ENCODE measurements at places on chromosomes 1 and 21. TPM values are rescaled to one million over a fixed set of nuclear protein-coding genes. Genes with fewer than 3 reads are reported as not detected.
A peak's percentile ranks its signal among the peaks of the same experiment; 100 is the strongest.

The PLEKHA6 gene
- total RNA-seq, result 12.2 TPM

The DNASE2B gene
- total RNA-seq, result not detected

DNA sequence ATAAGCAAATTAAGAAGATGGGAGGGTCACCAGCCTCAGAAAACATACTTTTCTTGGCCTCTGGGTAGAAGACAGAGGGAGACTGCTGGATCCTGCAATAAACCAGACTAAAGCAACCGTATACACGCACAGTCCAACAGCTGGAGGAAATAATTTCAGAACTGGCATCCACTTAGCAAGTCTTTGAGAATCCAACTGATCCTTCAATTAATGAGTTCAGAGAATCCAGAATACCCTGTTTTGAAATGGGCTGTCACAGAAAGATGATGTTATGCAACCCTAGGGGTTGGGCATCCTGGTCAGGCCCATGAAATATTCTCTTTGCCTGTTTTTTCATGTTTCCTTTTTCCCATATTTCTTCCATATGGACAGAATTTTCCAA lies 134.0 kb upstream of the MAGI3 start:
- no peak overlapping the region for H3K4me3 ChIP-seq
- H3K27me3 ChIP-seq, result peaks cover 41% of the 10 kb centered on the region
- no peak for DNase-seq

The BMP8A gene
- total RNA-seq, result 0.75 TPM

- H3K27me3 ChIP-seq, result peaks cover 19% of the 10 kb centered on the region
- H3K27ac ChIP-seq, result no peak overlapping the region
- H3K4me3 ChIP-seq, result peak overlapping the region; percentile 12
- H3K4me1 ChIP-seq, result no peaks in the 10 kb centered on the region
Observed at GRCh38 chr1:55284856-55285255, 69.7 kb upstream of the USP24 start.

The RAB7B gene
- total RNA-seq, result 0.09 TPM

GRCh38 chr1:1901641-1902294 lies 10.9 kb upstream of the GNB1 start:
- no peaks in the 10 kb centered on the region for H3K27me3 ChIP-seq
- peak; percentile 48 for DNase-seq
- H3K36me3 ChIP-seq, result no peaks in the 10 kb centered on the region
- H3K4me1 ChIP-seq, result no peaks in the 10 kb centered on the region
- H3K4me3 ChIP-seq, result no peak overlapping the region

GRCh38 chr1:237249120-237249519 lies 207.1 kb downstream of the RYR2 start:
- H3K36me3 ChIP-seq, result no peaks in the 10 kb centered on the region
- no peaks in the 10 kb centered on the region for H3K4me1 ChIP-seq
- H3K27me3 ChIP-seq, result no peaks in the 10 kb centered on the region
- H3K4me3 ChIP-seq, result no peak overlapping the region
- H3K27ac ChIP-seq, result no peak overlapping the region

- H3K4me1 ChIP-seq, result peaks cover 17% of the 10 kb centered on the region
- no peaks in the 10 kb centered on the region for H3K27me3 ChIP-seq
- no peak for DNase-seq
- no peak overlapping the region for H3K4me3 ChIP-seq
- no peak overlapping the region for H3K27ac ChIP-seq
- no peaks in the 10 kb centered on the region for H3K36me3 ChIP-seq
Observed at GRCh38 chr1:165824269-165824643, 3.2 kb upstream of the UCK2 start.

DNA sequence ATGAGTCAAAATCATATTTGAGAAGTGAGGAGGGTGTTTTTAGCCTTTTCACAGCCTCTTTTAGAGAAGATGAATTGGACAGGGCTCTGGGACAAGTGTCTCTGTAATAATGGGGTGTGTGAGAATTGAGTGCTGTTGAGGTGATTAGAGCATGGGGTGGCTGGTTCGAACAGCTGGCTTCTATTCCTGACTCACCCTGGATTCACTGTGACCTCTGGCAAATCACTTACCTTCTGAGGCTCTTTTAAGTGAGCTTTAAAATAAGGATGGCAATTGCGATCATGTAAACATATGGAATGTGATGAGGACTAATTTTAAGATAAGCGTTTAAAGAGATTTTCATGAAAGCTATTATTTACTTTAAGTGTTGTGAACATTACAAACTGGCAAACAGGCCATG lies 243.4 kb downstream of the ADGRL2 start:
- DNase-seq, result no peak
- H3K27me3 ChIP-seq, result peaks cover 25% of the 10 kb centered on the region
- H3K4me3 ChIP-seq, result no peak overlapping the region
- no peak overlapping the region for H3K27ac ChIP-seq

The APOBEC4 gene
- not detected for total RNA-seq

DNA sequence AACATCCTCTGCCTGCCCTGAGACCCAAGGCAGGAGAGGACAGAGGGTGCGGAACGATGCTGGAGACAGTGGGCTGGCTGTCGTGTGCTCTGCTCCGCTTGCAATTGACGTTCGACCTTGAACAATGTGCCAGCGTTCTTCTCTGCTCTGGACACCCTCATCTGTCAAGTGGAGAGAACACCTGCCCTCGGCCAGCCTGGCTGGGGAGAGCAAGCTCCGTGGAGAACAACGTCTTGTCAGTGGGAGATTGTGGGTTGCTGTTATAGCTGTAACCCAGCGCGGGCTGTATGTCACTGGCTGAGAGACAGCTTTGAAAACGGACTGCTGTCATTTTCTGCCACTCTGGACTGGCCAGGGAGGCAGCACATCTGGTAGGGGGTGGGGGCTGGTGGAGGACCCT lies 14.7 kb downstream of the KIAA1614 start:
- no peaks in the 10 kb centered on the region for H3K27me3 ChIP-seq
- H3K27ac ChIP-seq, result peak overlapping the region; percentile 92
- H3K4me3 ChIP-seq, result no peak overlapping the region
- no peaks in the 10 kb centered on the region for H3K36me3 ChIP-seq
- no peak for DNase-seq

DNA sequence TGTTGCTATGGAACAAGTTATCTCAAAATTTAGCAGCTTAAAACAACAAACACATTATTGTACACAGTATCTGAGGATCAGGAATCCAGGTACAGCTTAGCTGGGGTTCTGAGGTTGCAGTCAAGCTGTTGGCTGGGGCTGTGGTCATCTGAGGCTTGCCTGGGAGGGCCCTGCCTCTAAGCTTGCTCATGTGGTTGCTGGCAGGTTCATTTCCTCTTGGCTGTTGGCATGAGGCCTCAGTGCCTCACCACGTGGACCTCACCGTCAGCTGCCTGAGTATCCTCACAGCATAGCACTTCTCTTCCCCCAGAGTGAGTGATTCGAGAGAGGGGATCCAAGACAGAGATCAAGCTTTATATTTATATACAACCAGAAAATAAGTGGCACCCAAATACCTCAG lies 18.6 kb downstream of the NTPCR start:
- no peak overlapping the region for H3K4me3 ChIP-seq
- H3K27ac ChIP-seq, result no peak overlapping the region
- H3K4me1 ChIP-seq, result no peaks in the 10 kb centered on the region
- DNase-seq, result no peak

DNA sequence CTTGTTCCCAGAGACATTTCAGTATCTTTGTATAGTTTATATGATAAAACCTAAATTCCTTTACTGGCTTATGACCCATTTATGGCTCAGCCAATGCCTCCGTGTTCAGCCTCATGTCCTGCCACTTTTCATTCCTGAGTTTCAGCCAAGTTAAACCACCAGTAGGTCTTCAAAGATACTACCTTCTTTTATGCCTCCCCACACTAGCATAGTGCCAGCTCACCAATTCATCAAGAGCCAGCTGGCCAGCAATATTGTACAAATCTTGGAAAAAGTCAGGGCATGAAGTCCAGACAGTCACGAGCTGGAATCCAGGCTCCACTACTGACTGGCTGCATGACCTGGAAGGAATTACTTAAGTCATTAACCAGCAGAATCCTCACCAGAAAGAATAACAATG lies 446.0 kb downstream of the GPATCH2 start:
- DNase-seq, result no peak
- H3K4me3 ChIP-seq, result no peak overlapping the region
- no peaks in the 10 kb centered on the region for H3K4me1 ChIP-seq
- no peak overlapping the region for H3K27ac ChIP-seq
- no peaks in the 10 kb centered on the region for H3K36me3 ChIP-seq

DNA sequence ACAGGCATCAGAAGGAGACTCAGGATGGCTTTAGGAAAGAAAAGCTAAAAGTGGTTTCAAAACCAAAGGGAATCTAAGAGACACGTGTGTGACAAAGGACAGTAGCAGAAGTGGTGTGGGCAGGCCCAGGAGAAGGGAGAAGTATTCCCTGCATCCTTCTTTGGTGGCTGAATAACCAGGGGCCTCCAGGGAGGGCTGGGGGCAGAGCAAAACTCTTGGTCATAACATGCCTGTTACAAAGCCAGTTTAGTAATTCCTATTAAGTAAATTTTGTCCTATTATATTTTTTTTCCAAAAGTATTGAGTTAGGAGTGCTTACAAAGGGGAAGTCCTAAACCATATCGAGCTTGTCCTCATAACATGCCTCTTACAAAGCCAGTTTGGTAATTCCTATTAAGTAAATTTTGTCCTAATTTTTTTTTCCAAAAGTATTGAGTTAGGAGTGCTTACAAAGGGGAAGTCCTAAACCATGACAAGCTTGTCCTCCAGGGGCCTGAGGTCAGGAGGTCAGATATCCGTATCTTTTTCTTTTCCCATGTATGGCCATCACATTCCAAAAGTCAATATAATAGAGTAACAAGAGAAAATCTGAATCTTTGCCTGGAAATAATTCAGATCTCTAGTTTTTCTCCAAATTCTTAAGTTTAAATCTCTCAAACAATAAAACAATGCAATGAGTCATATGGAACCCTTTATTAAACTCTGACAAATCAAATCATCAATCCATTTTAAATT lies 509.2 kb downstream of the LTN1 start:
- no peak overlapping the region for H3K27ac ChIP-seq
- H3K4me3 ChIP-seq, result no peak overlapping the region
- H3K4me1 ChIP-seq, result no peaks in the 10 kb centered on the region
- no peak for DNase-seq
- no peaks in the 10 kb centered on the region for H3K27me3 ChIP-seq
- H3K36me3 ChIP-seq, result no peaks in the 10 kb centered on the region

DNA sequence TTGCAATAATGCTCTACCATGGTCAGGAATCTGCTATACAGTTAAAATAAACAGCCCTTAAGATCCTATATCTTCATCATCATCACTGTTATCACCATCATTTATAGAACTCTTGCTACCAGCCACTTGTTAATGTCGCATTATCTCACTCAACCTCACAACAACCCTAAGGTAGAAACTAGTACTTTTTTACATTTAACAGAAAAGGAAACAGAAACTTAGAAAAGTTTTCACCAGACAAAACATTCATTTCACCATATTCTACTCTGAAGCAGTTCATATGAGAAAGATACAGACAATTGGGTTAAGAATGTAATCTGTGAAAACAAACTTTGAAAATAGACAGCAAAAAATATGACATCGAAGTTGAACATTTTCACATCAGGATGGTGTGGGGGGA lies 262.6 kb downstream of the ATG4C start:
- H3K27me3 ChIP-seq, result no peaks in the 10 kb centered on the region
- H3K4me3 ChIP-seq, result no peak overlapping the region
- no peak overlapping the region for H3K27ac ChIP-seq
- H3K4me1 ChIP-seq, result no peaks in the 10 kb centered on the region

The CRYAA gene
- total RNA-seq, result not detected

The DNAJC6 gene
- total RNA-seq, result 14.0 TPM

- H3K4me3 ChIP-seq, result no peak overlapping the region
- H3K27ac ChIP-seq, result no peak overlapping the region
- no peak for DNase-seq
Observed at GRCh38 chr1:184060316-184060715, 8.8 kb downstream of the TSEN15 start.

GRCh38 chr1:89938171-89939055 lies 56.5 kb upstream of the ZNF326 start:
- H3K27ac ChIP-seq, result peak overlapping the region; percentile 49
- no peak overlapping the region for H3K4me3 ChIP-seq
- no peaks in the 10 kb centered on the region for H3K27me3 ChIP-seq
- H3K4me1 ChIP-seq, result peaks cover 12% of the 10 kb centered on the region

The PBX1 gene
- 69.4 TPM for total RNA-seq

DNA sequence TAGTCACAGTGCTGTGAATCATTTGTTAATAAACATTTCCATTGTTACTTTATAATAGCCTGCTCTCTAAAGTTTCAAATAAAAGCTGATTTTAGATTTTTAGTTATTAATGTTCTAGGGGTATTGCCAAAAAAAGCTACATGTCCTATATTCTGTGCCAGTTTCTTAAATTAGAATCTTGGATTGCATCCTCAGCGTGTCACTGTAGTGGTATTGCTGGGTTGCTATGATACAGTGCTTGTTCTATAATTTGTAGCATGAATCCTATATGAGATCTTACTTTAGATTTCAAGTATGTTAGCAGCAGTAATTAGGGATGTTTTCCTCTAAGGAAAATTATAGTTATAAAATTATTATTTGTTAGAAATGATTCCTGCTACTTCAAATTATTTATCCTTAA lies 16.4 kb downstream of the PPP2R5A start:
- no peaks in the 10 kb centered on the region for H3K4me1 ChIP-seq
- H3K36me3 ChIP-seq, result peaks cover under 1% of the 10 kb centered on the region
- no peaks in the 10 kb centered on the region for H3K27me3 ChIP-seq

- H3K27me3 ChIP-seq, result no peaks in the 10 kb centered on the region
- no peaks in the 10 kb centered on the region for H3K36me3 ChIP-seq
- H3K4me1 ChIP-seq, result no peaks in the 10 kb centered on the region
- H3K4me3 ChIP-seq, result no peak overlapping the region
- H3K27ac ChIP-seq, result no peak overlapping the region
Observed at GRCh38 chr1:9143250-9143649, 14.3 kb upstream of the GPR157 start.

DNA sequence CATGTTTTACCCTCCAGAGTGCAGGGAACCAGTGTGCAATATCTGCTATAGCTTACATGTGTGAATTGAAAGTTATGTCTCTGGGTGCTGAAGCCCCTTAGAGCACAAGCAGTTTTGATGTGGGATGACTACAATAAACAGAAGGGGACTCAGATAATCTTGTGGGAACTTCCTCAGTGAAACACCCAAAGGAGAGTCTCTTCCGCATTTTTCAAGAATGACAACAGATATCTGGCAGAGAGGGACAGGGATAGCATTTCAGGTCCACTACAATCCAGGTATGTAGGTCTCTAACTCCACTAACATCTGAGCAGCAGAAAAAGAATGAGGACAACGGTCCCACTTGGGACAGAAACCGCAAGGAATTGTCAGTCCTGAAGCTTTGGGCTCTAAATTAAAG lies 67.6 kb upstream of the PDE4B start:
- H3K4me1 ChIP-seq, result no peaks in the 10 kb centered on the region
- H3K27me3 ChIP-seq, result no peaks in the 10 kb centered on the region
- H3K36me3 ChIP-seq, result no peaks in the 10 kb centered on the region
- DNase-seq, result no peak
- H3K4me3 ChIP-seq, result no peak overlapping the region
- H3K27ac ChIP-seq, result no peak overlapping the region

The EIF4G3 gene
- total RNA-seq, result 69.3 TPM

- H3K27me3 ChIP-seq, result no peaks in the 10 kb centered on the region
- no peaks in the 10 kb centered on the region for H3K36me3 ChIP-seq
- H3K4me1 ChIP-seq, result no peaks in the 10 kb centered on the region
- H3K27ac ChIP-seq, result no peak overlapping the region
- DNase-seq, result no peak
Observed at GRCh38 chr21:21714426-21714825, 716.2 kb downstream of the NCAM2 start.

The VCAM1 gene
- 1.2 TPM for total RNA-seq

The GPR157 gene
- 7.4 TPM for total RNA-seq
